ENCODE measurements at places on chromosomes 16 and 17.

DNA sequence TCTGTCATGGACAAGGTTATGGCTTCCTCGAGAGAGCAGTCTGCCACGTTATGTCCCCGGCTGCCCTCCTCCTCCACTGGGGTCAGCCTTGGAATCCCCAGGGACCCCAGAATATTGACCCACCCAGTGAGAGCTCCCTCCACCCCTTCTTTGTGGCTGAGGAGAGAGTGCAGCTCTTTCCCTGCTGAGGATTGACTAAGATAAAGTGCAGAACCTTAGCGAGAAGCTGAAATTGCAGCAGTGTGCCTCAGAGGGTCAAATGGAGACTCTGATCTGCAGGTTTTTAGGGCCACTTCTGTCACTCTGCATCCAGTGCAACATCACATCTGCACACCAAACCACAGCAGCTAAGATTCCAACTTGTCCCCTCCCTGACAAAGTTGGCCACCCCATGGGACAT is 25.6 kb upstream of the PMFBP1 start:
- H3K4me1 ChIP-seq: peaks cover 12% of the 10 kb centered on the region
- H3K27ac ChIP-seq: no peak overlapping the region
- H3K27me3 ChIP-seq: no peaks in the 10 kb centered on the region
- H3K36me3 ChIP-seq: no peaks in the 10 kb centered on the region
- no peak overlapping the region for H3K4me3 ChIP-seq
- DNase-seq: no peak

GRCh38 chr17:8041249-8041928 is 2.5 kb downstream of the ALOX15B start:
- no peaks in the 10 kb centered on the region for H3K36me3 ChIP-seq
- H3K4me3 ChIP-seq: no peak overlapping the region
- peak overlapping the region; percentile 43 for H3K27ac ChIP-seq
- no peaks in the 10 kb centered on the region for H3K4me1 ChIP-seq
- peaks cover 68% of the 10 kb centered on the region for H3K27me3 ChIP-seq
- DNase-seq: peak; percentile 61

DNA sequence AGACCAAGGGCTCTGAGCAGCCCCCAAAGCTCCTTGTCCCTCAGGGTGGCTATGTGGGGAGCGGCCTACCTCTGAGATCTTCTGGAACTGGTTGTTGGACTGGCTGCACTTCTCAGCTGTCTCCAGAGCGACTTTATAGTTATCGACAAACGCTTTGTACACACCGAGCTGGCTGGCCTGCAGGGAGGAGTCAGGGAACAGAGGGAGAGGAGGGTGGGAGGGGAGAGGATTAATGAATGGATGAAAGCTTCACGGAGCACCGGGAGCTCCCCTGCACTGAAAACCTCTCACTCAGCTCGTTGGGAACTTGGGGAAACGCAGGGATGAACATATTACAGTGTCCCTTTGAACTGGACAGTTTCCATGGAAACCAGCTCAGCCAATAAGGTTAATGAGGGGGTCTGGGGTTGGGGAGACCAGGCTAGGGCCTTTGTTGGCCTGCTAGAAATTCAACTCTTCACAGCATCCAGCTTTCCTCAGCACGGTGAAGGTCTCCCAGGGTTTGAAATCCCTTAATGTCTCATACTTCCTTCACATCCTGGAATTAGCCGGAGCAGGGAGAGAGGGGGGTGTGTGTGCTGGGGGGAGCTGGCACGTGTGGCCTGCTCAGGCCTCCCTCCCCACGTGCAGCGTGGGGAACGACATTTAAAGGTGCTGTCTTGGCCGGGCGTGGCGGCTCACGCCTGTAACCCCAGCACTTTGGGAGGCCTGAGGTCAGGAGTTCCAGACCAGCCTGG is 86.7 kb downstream of the TIMM22 start:
- H3K27ac ChIP-seq: no peak overlapping the region
- H3K4me3 ChIP-seq: no peak overlapping the region
- peaks cover 72% of the 10 kb centered on the region for H3K36me3 ChIP-seq
- peaks cover 24% of the 10 kb centered on the region for H3K4me1 ChIP-seq

DNA sequence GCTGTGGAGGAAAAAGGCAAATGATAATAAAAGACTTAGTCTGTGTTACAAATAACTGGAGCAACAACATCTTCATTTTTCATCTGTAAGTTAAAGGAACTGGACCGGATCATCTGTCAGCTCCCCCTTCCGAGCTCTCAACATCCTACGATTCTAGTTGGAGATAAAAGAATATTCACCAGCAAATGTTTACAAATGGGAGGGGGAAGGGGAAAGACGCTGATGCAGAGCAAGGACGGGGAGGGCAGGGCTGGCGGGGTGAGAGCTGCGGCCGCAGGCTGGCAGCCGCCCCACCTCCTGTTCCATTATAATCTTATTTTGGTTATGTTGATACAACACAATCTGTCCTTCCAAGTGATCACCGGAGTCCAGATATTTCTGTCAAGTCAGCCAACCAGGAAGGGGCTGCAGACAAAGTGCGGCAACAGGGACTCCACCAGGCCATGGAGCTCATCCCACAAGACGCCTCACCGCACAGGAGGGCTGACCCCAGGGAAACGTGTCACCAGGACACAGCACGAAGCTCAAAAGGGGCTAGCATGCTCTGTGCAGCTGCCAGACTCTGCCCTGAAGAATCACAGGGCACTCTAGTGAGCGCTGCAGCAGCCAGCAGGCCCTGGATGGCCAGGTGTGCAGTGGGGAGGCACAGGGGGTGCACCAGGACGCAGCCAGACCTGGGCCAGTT is 19.7 kb downstream of the FBXO31 start:
- H3K27me3 ChIP-seq: no peaks in the 10 kb centered on the region
- no peak for DNase-seq
- peaks cover 18% of the 10 kb centered on the region for H3K4me1 ChIP-seq
- peaks cover 38% of the 10 kb centered on the region for H3K36me3 ChIP-seq
- H3K4me3 ChIP-seq: no peak overlapping the region

DNA sequence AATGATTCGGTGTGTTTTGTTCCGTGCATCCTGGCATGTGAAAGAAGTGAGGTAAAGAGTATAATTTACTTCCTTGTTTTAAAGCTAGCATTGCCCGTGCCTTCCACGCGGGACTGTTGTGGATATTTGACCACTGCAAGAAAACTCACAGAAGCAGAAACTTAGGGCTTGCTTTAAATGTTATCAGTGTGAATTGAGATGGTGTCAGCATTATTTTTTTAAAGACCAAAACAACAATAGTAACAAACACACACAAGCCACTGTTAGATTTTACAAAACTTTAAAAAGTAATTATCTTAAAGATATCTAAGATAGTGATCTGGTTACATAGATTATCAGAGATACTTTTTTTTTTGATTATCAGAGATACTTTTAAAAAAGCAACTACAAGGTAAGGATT is 47.4 kb downstream of the WWOX start:
- H3K4me1 ChIP-seq: no peaks in the 10 kb centered on the region
- H3K27me3 ChIP-seq: no peaks in the 10 kb centered on the region
- peaks cover 6% of the 10 kb centered on the region for H3K36me3 ChIP-seq
- DNase-seq: no peak
- H3K27ac ChIP-seq: no peak overlapping the region
- no peak overlapping the region for H3K4me3 ChIP-seq

- H3K36me3 ChIP-seq: no peaks in the 10 kb centered on the region
- no peak overlapping the region for H3K27ac ChIP-seq
- H3K4me1 ChIP-seq: no peaks in the 10 kb centered on the region
- H3K27me3 ChIP-seq: no peaks in the 10 kb centered on the region
- H3K4me3 ChIP-seq: no peak overlapping the region
- DNase-seq: no peak
Observed at GRCh38 chr17:81127526-81128177, 37.7 kb upstream of the PVALEF start.

- H3K4me1 ChIP-seq: peaks cover 43% of the 10 kb centered on the region
- peaks cover 9% of the 10 kb centered on the region for H3K36me3 ChIP-seq
- H3K27me3 ChIP-seq: no peaks in the 10 kb centered on the region
- no peak overlapping the region for H3K27ac ChIP-seq
- DNase-seq: no peak
Observed at GRCh38 chr17:67359960-67360791, 6.2 kb downstream of the PSMD12 start.

DNA sequence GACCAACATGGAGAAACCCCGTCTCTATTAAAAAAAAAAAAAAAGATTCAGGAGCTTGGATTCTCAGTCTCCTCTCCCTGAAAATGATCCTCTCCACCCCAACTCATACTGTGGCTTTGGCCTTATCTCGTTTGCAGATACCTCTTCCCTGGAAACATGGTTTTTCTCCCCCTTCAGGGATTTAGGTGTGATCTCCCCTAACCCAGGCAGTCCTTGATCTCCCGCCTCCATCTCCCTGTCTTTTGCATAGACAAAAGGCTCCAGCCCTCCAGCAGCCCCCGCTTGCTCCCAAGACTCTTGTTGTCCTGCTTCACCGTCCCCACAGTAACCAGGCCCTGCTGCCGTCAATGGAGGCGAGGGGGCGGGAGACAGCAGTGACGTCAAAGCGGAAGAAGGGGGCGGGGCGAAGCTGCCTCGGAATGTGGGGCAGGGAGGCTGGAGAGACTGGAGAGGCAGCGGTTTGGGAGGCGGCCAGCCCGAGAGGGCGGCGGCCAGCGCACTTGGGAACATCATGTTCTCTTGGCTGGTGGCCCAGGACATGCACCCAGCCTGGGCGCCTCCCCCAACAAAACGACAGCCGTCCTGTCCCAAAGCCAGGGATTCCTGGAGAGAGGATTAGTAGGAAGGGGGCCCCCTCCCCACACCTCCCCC is 1.9 kb upstream of the PER1 start:
- H3K27me3 ChIP-seq: no peaks in the 10 kb centered on the region
- peak overlapping the region; percentile 99 for H3K27ac ChIP-seq
- H3K36me3 ChIP-seq: peaks cover 36% of the 10 kb centered on the region
- H3K4me1 ChIP-seq: no peaks in the 10 kb centered on the region

- H3K36me3 ChIP-seq: no peaks in the 10 kb centered on the region
- DNase-seq: no peak
- H3K4me3 ChIP-seq: no peak overlapping the region
- no peak overlapping the region for H3K27ac ChIP-seq
- peaks cover 36% of the 10 kb centered on the region for H3K27me3 ChIP-seq
- no peaks in the 10 kb centered on the region for H3K4me1 ChIP-seq
Observed at GRCh38 chr17:77916264-77916663, 42.2 kb upstream of the TNRC6C start.

GRCh38 chr17:2214047-2214928 is 89.3 kb downstream of the SMG6 start:
- no peaks in the 10 kb centered on the region for H3K4me1 ChIP-seq
- H3K4me3 ChIP-seq: peak overlapping the region; percentile 41
- H3K36me3 ChIP-seq: no peaks in the 10 kb centered on the region
- DNase-seq: peak; percentile 69

- no peaks in the 10 kb centered on the region for H3K4me1 ChIP-seq
- H3K27ac ChIP-seq: no peak overlapping the region
- no peak for DNase-seq
- H3K36me3 ChIP-seq: no peaks in the 10 kb centered on the region
- H3K27me3 ChIP-seq: no peaks in the 10 kb centered on the region
Observed at GRCh38 chr16:85181739-85182129, 69.5 kb upstream of the CIBAR2 start.

DNA sequence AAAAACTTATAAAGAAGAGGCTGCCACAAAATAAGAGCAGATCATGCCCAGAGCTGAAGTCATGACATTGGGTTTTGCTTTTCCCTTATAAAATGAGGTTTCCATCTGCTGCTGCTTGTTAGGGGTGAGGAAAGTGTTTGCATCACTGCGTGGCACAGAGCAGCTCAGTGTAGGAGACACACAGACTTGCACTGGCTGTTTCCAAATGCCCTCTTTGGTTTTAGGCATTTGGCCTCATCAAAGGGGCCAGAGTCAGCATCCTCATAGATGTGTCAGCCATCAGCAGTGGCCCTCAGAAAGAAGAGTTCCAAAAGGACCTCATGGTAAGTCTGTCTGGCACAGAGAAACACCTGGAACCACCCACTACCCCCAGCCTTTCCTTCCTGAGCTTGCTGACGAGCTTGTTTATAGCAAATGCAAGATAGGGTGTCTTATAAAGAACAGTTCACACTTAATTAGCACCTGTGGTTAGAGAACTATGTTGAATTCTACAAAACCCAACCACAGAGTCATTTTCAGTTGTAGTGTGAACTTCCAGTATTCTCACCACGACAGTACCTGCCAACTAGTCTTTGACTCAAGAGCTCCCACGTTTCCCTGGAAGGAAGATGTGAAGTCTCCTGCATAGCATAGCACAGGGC is 17.0 kb downstream of the VWA3A start:
- no peak for DNase-seq
- no peaks in the 10 kb centered on the region for H3K36me3 ChIP-seq
- H3K4me3 ChIP-seq: no peak overlapping the region
- no peaks in the 10 kb centered on the region for H3K4me1 ChIP-seq
- H3K27ac ChIP-seq: no peak overlapping the region

All from tibial artery (tissue), 4 donors.